ENCODE measurements at places on chromosomes 16 and 17.

- no peak overlapping the region for H3K27ac ChIP-seq
- H3K27me3 ChIP-seq = no peaks in the 10 kb centered on the region
- no peaks in the 10 kb centered on the region for H3K4me1 ChIP-seq
- DNase-seq = no peak
- no peak overlapping the region for H3K4me3 ChIP-seq
Measured at GRCh38 chr17:2972749-2973148, 90.7 kb downstream of the OR1D5 start.

- H3K27ac ChIP-seq = no peak overlapping the region
- H3K4me3 ChIP-seq = no peak overlapping the region
- H3K36me3 ChIP-seq = no peaks in the 10 kb centered on the region
Measured at GRCh38 chr17:33580215-33580614, 287.1 kb upstream of the ASIC2 start.

DNA sequence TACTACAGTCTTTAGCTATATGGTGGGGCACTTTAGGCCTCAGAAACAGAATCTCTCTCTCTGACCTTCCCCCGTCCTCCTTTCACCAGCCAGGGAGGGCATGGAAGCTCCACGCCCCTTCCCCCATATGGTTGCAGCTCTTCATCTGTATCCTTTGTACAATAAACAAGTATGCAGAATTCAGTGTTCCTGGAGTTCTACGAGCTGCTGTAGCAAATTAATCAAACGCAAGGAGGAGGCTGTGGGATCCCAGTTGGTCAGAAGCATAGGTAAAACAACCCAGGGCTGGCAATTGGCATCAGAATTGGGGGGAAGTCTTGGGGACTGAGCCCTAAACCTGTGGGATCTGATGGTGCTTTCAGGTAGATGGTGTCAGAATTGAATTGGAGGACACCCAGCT, 163.7 kb upstream of the NLRP1 start:
- no peak overlapping the region for H3K27ac ChIP-seq
- no peak for DNase-seq
- H3K27me3 ChIP-seq = no peaks in the 10 kb centered on the region

DNA sequence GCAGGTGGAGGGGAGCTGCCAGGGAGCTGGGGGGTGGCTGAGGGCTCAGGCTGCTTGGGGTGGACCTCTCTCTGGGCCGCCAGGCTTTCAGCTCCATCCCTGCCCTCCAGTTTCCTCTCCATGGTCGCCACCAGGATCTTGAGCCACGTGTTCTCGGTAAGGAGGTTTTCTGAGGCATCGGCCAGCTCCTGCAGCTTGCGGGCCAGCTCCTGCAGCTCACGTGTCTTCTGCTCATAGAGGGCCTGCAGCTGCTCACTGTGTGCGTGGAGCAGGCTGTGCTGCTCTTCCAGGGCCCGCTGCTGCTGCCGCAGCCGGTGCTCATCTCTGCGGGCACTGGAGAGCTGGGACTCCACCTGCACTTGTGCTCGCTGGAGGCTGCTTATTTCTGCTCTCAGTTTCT, 11.0 kb downstream of the SNN start:
- no peaks in the 10 kb centered on the region for H3K36me3 ChIP-seq
- H3K4me1 ChIP-seq = peaks cover 38% of the 10 kb centered on the region
- H3K27me3 ChIP-seq = no peaks in the 10 kb centered on the region

- no peaks in the 10 kb centered on the region for H3K36me3 ChIP-seq
- H3K27ac ChIP-seq = no peak overlapping the region
- H3K4me1 ChIP-seq = no peaks in the 10 kb centered on the region
Measured at GRCh38 chr16:2194166-2194834, 2.1 kb downstream of the CASKIN1 start.
